ENCODE measurements at places on chromosomes 11 and 22.
A peak's percentile ranks its signal among the peaks of the same experiment; 100 is the strongest.

DNA sequence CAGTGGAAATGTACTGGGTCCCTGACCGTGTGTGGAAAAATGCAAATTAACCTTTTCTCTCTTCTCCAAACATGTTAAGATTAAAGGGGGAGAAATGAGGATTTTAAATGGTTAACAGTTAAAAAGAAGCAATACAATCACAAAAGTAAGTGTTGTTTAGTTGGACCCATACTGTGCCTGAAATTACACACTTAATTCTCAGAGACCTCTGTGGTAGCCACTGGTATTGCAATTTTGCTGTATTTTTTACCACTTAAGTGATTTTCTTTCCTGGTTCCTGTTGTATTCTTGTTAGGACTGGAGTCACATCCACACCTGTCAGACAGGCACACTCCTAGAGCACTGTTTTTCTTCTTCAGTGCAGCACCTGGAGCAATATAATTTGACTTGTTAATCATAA lies 179.6 kb upstream of the PDGFD start:
- no peak overlapping the region for H3K27ac ChIP-seq
- no peak for DNase-seq
- no peak overlapping the region for H3K4me3 ChIP-seq

GRCh38 chr11:94184846-94185245 lies 56.2 kb downstream of the PANX1 start:
- no peak for DNase-seq
- H3K4me1 ChIP-seq: no peaks in the 10 kb centered on the region
- no peak overlapping the region for H3K4me3 ChIP-seq
- no peaks in the 10 kb centered on the region for H3K27me3 ChIP-seq
- H3K27ac ChIP-seq: no peak overlapping the region
- peaks cover 7% of the 10 kb centered on the region for H3K36me3 ChIP-seq

GRCh38 chr11:117096201-117096991 lies 1.8 kb downstream of the SIK3 start:
- H3K27ac ChIP-seq: peak overlapping the region; percentile 94
- H3K4me3 ChIP-seq: peak overlapping the region; percentile 87
- H3K27me3 ChIP-seq: no peaks in the 10 kb centered on the region
- no peaks in the 10 kb centered on the region for H3K36me3 ChIP-seq

GRCh38 chr11:5291207-5291838 lies 10.4 kb downstream of the OR51B4 start:
- DNase-seq: no peak
- H3K27ac ChIP-seq: no peak overlapping the region
- H3K4me1 ChIP-seq: no peaks in the 10 kb centered on the region
- no peaks in the 10 kb centered on the region for H3K27me3 ChIP-seq
- H3K4me3 ChIP-seq: no peak overlapping the region

DNA sequence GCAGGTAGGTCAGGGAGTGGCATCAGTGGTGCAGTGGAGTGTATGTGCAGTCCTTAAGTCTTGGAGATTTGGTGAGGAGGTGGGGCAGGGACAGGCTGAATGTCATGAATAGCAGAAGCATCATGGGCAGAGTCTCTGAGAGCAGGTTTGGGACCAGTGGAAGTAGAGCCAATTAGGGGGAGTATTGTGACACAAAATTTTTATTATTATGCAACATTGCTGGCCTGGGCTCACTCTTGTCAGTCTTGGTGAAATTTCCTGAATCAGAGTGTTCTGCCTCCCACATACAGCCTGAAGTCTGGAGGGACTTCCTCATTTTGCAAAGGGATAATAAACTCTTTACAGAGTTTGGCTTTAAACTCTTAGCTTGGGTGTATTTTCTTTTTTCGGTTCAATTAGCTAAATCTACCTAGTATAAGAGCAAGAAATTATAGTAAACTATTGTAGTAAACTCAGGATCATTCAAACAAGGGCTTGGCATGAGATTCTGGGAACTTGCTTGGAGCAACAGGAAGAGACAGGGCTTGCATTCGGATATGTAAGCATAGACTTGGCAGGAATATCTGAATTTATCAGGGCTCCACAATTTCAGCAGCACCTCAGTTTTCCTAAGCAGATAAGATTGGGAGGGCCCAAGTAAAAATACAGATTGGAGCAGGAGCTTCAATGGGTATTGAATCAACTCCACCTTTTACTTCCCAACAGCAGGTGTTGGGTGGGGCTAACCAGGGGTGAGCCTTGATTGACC lies 67.7 kb downstream of the FDX1 start:
- H3K4me3 ChIP-seq: no peak overlapping the region
- no peaks in the 10 kb centered on the region for H3K36me3 ChIP-seq
- H3K4me1 ChIP-seq: no peaks in the 10 kb centered on the region
- no peak overlapping the region for H3K27ac ChIP-seq
- no peaks in the 10 kb centered on the region for H3K27me3 ChIP-seq

DNA sequence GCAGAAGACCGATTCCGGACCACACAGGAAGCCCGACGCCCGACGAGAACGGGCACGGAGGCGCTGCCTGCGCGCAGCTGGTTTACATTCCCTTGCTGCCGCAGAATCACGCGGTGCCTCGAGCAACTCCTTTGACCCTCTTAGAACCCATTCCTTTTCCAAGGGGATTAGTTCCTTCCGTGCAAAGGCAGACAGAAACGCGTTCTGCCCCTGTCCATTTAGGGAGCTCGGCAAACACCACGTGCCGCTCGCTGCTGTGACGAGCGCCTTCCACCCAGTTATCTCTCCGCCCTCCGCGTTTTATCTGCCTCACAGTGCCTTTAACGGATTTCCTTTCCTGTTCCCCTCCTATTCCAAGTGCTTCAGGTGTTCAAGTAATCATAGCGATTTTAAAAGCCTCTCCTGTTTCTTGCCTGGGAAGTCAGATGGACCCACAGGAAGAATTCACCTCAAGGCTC lies 24.1 kb upstream of the MICAL3 start:
- DNase-seq: no peak
- H3K36me3 ChIP-seq: no peaks in the 10 kb centered on the region
- H3K27me3 ChIP-seq: peaks cover 3% of the 10 kb centered on the region
- no peak overlapping the region for H3K27ac ChIP-seq
- H3K4me3 ChIP-seq: no peak overlapping the region

DNA sequence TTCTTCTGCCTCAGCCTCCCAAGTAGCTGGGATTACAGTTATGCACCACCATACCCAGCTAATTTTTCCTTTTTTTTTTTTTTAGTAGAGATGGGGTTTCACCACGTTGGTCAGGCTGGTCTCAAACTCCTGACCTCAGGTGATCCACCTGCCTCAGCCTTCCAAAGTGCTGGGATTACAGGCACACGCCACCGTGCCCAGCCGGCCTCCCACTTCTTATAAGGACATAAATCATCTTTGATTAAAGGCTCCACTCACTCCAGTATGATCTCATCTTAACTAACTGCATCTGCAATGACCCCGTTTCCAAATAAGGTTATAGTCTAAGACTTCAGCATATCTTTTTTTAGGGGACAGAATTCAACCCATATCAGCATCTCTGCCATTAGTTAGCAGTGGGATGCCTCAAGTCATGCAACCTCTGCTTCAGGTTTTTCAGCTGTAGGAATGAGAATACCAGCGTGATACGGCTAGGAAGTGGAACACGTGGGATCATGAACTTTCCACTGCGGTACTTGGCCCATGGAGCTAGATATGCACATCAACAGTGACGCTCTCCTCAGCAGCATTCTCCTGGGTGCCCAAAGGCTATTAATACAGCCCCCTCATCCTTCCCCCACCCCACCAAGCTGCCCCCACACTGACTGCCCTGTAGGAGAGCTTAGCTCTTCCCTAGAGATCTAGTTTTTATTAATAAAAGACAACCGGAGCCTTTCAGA lies 41.4 kb downstream of the MCHR1 start:
- H3K4me1 ChIP-seq: no peaks in the 10 kb centered on the region
- H3K27me3 ChIP-seq: no peaks in the 10 kb centered on the region
- no peak overlapping the region for H3K27ac ChIP-seq

- DNase-seq: no peak
- no peaks in the 10 kb centered on the region for H3K27me3 ChIP-seq
- no peaks in the 10 kb centered on the region for H3K36me3 ChIP-seq
Measured at GRCh38 chr11:41826085-41826484, 366.6 kb upstream of the LRRC4C start.

DNA sequence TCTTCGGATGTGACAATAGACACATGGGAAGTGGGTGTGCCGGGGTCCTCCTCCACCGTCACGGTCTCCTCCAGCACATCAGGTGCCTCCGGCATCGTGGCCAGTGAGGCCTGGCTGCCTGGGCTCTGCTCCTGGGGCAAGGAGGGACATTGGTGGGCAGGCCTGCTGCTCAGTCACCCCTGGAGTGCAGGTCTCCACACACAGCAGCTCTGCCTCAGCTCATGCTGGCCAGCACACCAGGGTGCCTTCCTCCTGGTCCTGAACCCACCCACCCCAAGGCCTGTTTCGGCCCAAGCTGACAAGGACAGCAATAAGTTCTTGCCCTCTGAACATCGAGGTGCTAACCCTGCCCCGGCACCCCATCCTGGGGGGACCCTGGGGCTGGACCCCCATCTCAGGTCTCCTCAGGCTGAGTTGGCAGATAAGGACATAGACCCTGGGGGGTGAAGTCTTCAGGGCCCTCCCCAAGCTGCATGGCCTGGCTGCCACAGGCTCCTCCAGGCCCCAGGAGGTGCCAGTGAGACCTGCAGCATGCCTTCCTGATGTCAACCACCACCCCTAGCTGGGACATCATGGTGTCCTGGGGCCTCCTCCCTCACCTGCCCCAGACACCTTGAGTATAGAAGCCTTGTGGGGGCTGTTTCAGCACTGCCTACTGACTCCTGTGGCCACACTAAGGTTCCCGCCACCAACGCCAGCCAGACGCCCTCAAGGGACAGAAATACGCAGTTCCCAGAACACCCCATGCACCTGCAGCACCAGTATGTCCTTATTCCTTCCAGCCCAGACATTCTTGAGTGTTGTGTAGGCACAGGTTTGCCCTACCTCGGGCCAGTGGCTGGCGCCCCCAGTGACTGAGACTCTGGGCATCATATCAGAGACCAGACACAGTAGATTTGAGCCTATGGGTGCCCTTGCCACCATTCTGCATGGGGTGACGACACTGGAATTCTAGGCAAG lies 34.4 kb downstream of the ARVCF start:
- no peak overlapping the region for H3K27ac ChIP-seq
- H3K27me3 ChIP-seq: peaks cover 5% of the 10 kb centered on the region
- no peak for DNase-seq
- no peak overlapping the region for H3K4me3 ChIP-seq
- H3K36me3 ChIP-seq: no peaks in the 10 kb centered on the region
- peaks cover 8% of the 10 kb centered on the region for H3K4me1 ChIP-seq

DNA sequence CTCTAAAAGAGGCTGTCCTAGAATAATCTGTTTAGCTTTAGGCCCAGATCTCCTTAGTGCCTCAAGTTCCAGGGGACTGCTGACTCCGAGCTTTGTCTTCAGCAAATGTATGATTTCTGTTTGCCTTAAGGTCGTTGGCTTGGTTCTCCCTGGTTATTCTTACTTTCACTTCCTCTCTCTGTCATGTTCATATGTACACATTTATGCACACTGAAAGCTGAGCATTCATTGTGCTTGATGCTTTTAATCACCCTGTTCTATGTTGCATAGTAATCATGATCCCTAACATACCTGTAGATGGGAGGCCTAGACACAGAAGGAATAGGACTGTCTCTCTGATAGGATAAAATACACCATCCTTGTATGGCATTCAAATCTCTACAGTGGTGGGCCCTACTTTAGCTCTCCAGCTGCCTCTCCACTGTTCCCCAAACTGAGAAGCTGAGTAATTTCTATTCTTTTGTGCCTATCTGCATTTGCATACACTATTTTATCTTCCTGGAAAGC lies 7.2 kb downstream of the PPFIBP2 start:
- no peak overlapping the region for H3K4me3 ChIP-seq
- H3K27me3 ChIP-seq: no peaks in the 10 kb centered on the region
- H3K27ac ChIP-seq: no peak overlapping the region
- H3K36me3 ChIP-seq: no peaks in the 10 kb centered on the region
- H3K4me1 ChIP-seq: peaks cover 18% of the 10 kb centered on the region

DNA sequence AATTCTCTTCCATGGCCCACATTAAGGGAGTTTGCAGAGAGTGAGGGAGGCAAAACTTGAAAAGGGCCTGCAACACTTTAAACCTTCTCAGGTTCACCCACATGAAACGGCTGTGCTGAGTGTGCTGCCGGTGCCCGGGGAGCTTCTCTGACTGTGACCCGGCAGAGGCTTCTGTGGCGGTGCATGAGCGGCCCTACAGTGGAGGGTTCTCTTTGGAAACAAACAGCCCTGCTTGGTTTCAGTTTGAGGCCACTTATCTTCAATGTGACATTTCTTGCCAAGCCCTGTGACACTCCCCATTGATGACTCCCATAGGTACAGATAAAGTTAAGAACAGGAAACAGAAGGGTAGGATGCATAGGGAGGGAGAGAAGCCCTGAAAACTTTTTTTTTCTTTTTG lies 31.8 kb downstream of the FAM118A start:
- DNase-seq: peak; percentile 37
- H3K4me3 ChIP-seq: no peak overlapping the region
- peaks cover 18% of the 10 kb centered on the region for H3K4me1 ChIP-seq
- peaks cover 17% of the 10 kb centered on the region for H3K36me3 ChIP-seq

- H3K27me3 ChIP-seq: no peaks in the 10 kb centered on the region
- H3K4me1 ChIP-seq: no peaks in the 10 kb centered on the region
- H3K27ac ChIP-seq: no peak overlapping the region
- no peak for DNase-seq
Measured at GRCh38 chr11:75184757-75185425, 34.0 kb downstream of the SLCO2B1 start.

DNA sequence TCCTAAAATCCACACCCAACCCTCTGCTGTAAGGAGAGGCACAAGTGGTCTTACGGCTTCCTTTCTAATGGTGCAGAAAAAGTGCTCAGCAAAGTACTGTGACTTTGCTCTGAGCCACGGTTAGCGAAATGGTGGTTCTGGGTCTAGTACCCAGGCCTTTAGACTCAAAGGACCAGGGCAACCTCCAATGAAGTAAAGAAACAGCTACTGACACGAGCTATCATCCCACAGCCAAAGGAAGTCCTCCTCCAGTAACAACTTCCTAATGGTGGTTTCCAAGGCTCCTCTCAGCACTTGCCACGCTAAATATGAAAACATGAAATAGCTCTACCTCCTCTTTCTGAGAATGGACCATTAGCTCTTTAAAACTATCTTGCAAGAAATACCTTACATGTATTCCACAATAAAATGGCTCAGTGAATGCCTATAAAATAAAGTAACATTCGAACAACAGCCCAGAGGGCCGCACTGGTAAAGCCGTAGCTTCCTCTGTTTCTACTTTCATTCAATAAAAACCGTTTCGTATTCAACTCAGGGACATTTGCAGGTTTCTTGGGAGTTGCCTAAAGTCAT lies 122.4 kb downstream of the ETS1 start:
- peak overlapping the region; percentile 49 for H3K27ac ChIP-seq
- H3K4me3 ChIP-seq: peak overlapping the region; percentile 41
- peaks cover 100% of the 10 kb centered on the region for H3K4me1 ChIP-seq
- no peak for DNase-seq
- H3K27me3 ChIP-seq: no peaks in the 10 kb centered on the region
- H3K36me3 ChIP-seq: peaks cover 85% of the 10 kb centered on the region

DNA sequence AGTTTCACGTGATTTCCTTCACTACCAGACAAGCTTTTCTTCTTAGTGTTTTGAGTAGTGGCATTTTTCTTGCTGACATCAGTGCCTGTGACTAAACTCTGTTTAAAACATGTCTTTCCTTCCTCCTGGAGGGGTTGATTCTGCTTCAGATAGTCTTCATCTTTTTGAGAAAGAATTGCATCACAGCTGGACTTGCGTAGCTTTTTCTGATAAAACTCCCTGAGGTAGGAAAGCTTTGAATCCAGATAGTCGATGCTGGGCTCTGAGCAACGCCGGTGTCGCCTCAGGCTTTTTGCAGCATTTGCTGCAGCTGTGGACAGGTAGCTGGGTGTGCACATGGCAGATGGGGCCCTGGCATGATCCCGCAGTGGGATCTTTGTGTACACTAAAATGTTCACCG lies 131.7 kb downstream of the ARHGAP20 start:
- H3K27ac ChIP-seq: no peak overlapping the region
- DNase-seq: no peak
- H3K27me3 ChIP-seq: no peaks in the 10 kb centered on the region
- H3K4me3 ChIP-seq: no peak overlapping the region
- no peaks in the 10 kb centered on the region for H3K36me3 ChIP-seq

All from CD8-positive, alpha-beta memory T cell (primary cell).